ENCODE measurements at places on chromosomes 7 and 10.

DNA sequence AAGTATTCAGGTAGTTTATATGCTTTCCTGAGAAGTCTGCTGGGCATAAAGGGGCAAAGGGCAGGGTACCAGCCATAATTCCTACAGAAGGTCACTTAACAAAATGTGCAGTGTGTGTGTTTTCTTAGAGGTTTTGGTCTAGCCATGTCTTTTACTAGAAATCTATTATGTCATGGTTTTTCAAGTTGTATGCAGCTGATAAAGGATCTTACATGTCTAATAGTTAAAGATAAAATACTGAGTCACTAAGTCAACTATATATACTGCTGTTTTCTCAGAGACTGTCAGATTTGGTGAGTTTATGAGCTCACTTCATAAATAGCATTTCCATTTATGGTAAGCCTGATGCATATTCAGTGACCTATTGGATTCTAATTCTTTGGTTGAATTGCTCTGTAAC lies 7.7 kb downstream of the CASP2 start:
- no peak for DNase-seq

GRCh38 chr7:104198673-104199278 lies 9.0 kb downstream of the ORC5 start:
- DNase-seq: no peak

DNA sequence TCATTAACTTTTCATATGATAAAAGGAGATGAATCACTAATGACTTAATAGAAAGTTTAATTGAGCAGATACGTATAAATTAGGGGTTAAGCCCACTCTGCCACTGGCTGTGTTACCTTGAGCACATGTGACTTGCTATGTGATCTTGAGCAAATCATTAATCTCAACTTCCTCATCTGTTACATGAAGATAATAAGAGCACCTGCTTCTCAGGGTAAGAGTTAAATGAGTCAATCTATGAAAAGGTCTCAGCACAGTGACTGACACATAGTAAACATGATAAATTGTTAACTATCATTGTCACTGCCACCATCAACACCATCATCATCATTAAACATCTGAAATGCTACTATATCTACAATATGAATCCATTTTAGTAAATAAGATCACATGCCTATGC lies 110.8 kb downstream of the TPK1 start:
- no peak for DNase-seq

- DNase-seq: no peak
These were observed 62.7 kb downstream of the LANCL2 start for GRCh38 chr7:55427800-55428199.

GRCh38 chr7:102197161-102197560 lies 89.5 kb upstream of the SH2B2 start:
- DNase-seq: no peak

GRCh38 chr10:104416851-104417250 lies 63.2 kb downstream of the CFAP58 start:
- DNase-seq: no peak

- no peak for DNase-seq
These were observed 35.1 kb downstream of the GCC1 start for GRCh38 chr7:127550247-127550646.

DNA sequence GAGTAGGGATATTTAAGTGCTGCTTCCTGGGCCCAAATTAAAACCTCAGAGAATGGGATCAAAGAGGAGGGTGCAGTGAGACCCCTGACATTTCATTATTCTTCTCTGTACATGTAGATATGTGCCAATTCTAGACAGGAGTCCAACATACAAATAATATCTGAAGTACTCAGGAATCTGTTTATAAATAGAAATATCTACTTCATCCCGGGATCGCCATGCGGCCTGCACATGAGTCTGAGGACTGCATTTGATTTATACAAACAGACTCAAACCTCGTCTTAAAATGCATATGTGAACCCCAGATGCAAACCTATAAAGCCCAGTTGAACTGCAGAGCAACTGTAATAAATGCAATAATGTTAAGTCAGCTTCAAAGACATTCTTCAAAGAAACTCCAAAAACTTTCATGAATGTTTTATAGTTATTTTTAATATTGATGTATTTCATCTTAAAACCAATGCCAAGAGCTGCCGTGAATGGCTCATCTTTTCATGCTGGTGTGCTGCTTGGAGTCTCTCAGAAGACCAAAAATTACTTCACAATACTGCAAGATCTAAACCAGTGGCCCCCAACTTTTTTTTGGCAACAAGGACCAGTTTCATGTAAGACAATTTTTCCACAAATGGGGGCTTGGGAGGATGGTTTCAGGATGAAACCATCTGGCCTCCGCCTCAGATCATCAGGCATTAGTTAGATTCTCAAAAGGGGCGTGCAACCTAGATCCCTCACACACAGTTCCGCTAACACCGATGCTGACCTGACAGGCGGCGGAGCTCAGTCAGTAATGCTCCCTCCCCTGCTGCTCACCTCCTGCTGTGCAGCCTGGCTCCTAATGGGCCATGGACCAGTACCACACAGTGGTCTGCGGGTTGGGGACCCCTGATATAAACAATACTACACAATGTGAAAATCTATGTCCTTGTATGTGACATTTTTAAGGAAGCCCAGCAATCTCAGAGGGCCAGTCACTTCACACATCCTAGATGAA lies 166.9 kb downstream of the PARD3 start:
- DNase-seq: no peak

DNA sequence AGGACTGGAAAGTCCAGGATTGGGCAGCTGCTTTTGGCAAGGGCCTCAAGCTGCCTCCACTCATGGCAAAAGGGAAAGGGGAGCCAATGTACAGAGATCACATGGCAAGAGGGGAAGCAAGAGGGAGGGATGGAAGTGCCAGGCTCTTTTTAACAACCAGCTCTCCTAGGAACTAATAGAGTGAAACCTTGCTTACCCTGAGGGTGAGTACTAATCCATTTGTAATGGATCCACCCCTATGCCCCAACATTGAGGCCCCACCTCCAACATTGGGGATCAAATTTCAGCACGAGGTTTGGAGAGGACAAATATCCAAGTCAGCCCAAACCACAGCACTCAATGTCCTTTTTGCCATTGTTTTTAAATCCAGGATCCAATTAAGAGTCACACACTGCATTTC lies 12.5 kb downstream of the HABP2 start:
- no peak for DNase-seq

DNA sequence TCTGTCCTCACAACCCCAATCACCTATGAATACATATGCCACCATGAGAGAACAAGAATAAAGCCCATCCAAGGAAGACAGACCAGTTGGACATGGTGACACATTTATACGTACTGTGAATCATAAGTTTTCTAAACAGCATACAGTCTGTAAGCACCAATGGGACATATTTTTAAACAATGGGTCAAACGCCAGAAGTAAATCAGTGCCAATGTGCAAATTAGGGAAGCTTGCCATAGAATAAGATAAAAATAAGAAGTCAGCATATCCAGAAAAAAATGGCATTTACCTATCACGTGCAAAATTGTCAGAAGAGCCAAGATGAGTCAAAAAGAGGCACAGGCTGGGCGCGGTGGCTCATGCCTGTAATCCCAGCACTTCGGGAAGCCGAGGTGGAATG lies 910.4 kb downstream of the SORCS1 start:
- DNase-seq: no peak

GRCh38 chr7:128795129-128795528 lies 3.4 kb downstream of the CCDC136 start:
- DNase-seq: no peak

- DNase-seq: no peak
These were observed 183.5 kb upstream of the INHBA start for GRCh38 chr7:41886262-41886900.

DNA sequence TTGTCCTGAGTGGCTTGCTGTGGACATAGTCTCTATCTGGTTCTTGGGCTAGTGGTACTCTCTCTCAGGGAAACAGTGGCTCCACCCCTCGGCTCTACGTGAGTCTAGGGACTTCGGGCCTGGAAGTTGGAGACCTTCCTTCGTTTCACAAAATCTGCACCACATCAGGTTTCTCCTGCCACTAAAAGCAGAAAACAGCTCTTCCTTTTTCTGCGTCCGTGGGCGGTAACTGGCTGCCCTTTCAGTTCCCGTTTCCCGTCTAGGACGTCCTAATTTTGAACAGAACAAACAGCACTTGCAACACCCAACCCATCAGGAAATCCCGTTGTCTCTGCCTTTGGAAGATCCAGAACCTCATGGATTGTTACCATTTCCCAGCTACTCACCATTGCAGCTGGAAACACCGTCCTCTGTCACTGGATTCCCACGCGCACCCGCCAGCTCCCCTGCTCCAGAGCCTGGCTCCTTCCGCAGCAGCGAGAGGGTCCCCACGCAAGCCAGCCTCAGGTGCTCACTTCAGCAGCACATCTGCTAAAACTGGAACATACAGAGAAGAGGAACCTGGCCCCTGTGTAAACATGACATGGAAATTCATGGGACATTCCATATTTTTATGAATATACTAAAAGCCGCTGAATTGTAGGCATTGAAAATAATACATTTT lies 311.4 kb upstream of the AKR1E2 start:
- no peak for DNase-seq

- no peak for DNase-seq
These were observed 258.7 kb downstream of the ELFN1 start for GRCh38 chr7:1928645-1929348.

DNA sequence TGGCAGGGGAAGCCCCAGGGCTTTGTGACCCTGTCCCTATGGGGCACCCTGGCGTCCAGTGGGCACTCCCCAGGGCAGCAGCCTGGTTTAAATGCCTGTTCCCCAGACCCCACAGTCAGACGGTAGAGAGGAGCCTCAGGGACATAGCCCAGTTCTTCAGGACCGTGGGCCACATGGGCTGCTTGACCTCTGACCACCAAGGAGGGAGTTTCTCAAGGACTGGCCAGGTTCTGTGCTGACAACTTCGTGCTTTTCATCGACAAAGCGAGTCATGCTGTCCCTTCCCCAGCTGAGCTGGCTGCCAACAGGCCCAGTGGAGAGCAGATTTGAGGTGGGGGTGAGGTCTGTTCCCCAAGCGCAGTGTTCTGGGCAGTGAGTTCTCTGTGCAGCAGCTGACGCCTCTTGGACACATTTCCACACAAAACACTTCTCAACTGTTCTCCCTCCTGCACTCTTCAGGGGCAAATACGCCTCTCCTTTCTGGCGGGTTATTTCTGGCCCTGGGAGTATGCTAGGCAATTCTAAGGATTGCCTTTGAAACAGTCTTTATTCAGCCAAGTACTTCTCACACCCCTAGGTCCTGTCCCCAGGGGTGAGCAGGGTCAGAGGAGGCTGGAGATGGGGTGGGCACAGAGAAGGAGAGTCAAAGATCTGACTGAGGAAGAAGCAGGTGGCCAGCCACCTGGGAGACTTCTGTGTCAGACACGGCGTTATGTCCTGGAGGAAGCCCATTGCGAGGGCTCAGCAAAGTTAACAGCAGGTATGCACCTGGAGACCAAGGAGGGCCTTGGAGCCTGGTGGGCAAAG lies 57.3 kb upstream of the CAMK2B start:
- no peak for DNase-seq

DNA sequence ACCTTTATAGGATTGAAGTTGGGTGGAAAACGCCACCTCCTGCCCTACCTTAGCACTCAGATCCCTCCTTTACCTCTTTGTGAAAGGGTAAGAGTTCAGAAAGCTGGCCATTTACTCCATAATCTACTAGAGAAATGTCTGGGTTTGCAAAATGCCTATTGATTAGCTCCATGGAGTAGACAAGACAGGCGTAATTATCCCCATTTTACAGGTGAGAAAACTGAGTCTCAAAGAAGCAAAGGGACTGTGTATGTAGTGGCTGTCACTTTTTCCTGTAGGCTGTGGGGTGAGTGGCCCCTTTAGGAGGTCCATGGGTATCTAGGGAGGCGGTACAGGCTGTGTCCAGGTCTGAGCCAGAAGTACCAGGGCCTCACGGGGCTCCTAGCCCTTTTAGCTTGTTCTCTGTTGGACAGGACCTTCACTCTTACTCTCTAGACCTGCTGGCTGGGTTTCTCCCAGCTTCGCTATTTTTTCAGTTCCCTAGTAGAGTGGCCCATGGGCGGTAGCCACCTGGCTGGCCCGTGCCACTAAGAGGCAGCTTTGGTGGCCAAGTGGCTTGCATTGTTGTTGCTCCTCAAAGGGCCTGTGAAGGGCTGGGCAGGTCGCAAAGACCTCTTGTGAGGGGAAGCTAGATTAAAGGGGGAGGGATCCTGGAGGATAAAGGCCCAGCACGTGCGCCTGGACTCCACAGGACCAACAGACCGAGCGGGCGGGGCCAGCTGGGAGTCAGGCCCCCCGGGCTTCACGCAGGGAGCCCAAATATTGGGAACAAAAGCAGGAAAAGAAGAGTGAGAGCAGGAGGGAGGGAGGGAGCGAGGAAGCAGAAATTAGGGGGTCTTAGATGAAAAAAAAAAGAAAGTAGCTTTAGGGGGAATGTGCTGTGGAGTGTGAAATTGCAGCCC lies 4.7 kb upstream of the PAX2 start:
- no peak for DNase-seq

- DNase-seq: no peak
These were observed 179.9 kb upstream of the NPVF start for GRCh38 chr7:25408012-25408687.

GRCh38 chr7:70583965-70584883 lies 547.7 kb upstream of the GALNT17 start:
- no peak for DNase-seq

DNA sequence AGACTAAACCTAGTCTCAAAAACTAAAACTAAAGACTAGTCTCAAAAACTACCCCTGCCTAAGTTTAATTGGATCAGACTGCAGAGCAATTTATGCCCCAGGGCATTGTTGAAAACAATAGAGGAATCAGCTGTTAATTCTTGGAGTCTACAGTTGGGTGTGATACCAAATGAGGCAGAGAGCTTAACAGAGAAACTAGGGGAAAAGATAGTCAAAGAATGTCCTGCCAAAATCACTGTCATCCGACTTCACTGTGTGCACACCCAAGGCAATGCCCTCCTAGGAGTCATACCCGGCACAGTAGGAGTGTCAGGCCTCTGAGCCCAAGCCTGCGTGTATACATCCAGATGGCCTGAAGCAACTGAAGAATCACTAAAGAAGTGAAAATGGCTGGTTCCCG lies 90.5 kb upstream of the TOMM7 start:
- no peak for DNase-seq

- DNase-seq: no peak
These were observed 119.5 kb downstream of the CFAP58 start for GRCh38 chr10:104472957-104473745.

GRCh38 chr10:53108317-53108934 lies 335.8 kb upstream of the MBL2 start:
- DNase-seq: no peak

GRCh38 chr10:43691485-43691884 lies 42.8 kb upstream of the ZNF32 start:
- DNase-seq: no peak

GRCh38 chr7:76049295-76049694 lies 1.4 kb downstream of the MDH2 start:
- no peak for DNase-seq

GRCh38 chr10:125106586-125106985 lies 53.8 kb downstream of the CTBP2 start:
- DNase-seq: no peak

DNA sequence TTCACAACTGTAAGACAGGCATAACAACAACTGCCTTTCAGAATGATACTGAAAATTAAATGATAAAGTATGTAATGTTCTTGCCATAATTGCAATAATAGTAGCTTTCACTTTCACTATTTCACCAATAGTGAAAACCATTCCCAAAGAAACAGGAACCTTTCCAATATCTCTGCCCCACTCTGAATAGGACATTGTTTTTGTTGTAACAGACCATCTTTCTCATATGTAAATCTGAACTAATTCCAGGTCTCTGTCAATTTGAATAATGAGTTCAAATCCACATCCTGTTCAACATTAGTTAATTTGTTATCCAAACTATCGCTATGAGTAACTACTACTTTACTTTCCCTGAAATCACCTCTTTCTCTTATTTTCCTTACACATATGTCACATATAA lies 148.0 kb downstream of the LRRN3 start:
- no peak for DNase-seq
